Neural progenitor cell (in vitro differentiated cells): ENCODE measurements at places on chromosomes 16 and 17.

DNA sequence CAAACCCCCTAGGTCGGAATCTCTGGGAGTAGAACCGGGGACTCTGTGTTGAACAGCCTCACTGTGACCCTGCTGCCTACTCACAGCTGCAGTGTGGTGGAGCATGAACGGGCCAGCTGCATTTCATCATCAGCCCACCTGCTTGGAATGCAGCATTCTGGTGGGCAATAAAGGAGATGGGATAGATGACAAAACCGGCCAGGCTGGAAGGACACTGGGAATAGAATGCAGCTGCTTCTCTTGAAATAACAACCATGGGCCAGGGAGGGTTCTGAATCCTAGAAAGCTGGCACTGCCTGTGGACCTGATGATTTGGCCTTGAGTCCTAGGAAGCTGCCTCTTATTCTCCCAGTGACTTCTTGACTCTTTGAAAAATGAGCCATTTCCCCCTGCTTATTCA, 23.5 kb downstream of the CFAP97D1 start:
- DNase-seq: no peak

DNA sequence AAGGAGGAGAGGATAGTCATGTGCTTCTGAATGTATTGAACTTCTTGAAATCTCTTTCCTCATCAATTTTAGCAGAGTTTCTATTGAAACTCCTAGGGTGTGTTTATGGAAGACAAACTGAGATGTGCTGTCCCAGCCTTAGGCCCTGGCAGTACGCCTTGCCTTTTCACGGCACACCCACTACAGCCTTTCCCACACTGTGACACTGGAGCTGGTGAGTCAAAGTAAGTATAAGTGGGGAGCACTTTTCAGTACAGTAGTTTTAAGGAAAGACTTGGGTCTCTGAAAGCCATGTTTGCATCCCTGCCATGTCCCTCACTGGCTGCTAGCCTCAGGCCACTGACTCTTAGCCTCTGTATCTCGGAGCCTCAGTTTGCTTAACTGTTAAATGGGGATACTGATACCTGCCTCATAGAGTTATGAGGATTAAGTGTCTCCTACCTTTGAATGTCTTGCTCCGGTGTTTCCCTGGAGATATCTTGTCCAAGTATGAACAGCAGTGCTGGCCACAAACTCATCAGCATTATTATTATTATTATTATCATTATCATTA, 144.7 kb upstream of the CRHR1 start:
- DNase-seq: no peak

DNA sequence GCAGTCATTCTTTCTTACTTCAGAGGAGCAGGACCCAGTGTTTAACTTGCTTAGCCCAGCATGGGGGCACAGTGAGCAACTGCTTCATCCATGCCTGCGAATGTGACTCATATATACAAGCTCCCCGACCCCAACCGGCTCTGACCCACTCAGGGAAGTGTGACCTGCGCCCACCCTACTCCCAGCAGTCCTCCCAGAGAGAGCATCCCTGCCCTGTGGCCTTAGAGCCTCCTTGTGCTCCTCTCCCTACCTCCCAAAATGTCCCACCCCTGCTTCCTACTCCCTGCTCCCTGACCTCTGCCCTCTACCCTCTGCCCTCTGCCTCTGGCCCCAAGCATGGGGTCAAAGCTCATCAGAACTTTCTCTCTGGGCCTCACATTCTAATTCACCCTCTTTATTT, 46.9 kb upstream of the DLX4 start:
- DNase-seq: no peak

GRCh38 chr17:27741361-27741861, 58.9 kb downstream of the NOS2 start:
- no peak for DNase-seq
